ENCODE measurements at places on chromosomes 6 and 20.

DNA sequence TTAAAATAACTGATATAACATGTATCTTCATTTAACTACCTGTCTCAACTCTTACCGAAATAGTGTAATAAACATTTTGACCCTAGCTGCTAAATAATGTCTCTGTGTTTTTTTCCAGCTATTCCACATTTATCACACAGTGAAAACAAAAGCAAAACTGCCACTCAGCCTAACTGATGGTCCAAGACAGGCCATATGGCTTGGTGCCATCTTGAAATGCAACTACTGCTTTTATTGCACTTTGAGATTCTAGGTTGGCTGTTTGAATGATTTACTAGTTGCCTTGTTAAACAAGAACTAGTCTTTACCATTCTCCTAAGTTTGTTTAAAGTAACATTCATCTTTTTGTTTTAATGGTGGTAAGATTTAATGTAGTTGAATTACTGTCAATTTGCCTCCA is 739.8 kb downstream of the TFAP2A start:
- peak; percentile 76 for DNase-seq

DNA sequence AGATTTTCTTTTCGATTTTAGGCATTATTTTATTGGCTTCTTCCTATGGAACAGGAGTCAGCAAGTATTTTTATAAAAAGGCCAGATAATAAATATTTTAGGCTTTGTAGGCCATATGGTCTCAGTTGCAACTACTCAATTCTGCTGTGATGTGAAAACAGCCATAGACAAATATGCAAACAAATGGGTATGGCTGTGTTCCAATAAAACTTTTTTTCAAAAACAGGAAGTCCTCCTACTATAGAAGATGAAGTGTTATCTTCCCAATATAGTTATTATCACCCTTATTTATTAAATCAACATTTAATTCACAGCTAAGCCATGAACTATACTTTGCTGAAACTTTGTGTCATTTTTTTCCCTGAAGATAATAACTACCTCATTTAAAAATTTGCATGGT is 57.2 kb downstream of the CHD6 start:
- peak; percentile 28 for DNase-seq

- DNase-seq: no peak
Observed at GRCh38 chr6:37579444-37580067, 79.9 kb upstream of the CCDC167 start.

- no peak for DNase-seq
Observed at GRCh38 chr6:25963426-25964123, 973 bp downstream of the TRIM38 start.

Data from NCI-H69 (cell line).